ENCODE measurements at places on chromosomes 1 and 21.

DNA sequence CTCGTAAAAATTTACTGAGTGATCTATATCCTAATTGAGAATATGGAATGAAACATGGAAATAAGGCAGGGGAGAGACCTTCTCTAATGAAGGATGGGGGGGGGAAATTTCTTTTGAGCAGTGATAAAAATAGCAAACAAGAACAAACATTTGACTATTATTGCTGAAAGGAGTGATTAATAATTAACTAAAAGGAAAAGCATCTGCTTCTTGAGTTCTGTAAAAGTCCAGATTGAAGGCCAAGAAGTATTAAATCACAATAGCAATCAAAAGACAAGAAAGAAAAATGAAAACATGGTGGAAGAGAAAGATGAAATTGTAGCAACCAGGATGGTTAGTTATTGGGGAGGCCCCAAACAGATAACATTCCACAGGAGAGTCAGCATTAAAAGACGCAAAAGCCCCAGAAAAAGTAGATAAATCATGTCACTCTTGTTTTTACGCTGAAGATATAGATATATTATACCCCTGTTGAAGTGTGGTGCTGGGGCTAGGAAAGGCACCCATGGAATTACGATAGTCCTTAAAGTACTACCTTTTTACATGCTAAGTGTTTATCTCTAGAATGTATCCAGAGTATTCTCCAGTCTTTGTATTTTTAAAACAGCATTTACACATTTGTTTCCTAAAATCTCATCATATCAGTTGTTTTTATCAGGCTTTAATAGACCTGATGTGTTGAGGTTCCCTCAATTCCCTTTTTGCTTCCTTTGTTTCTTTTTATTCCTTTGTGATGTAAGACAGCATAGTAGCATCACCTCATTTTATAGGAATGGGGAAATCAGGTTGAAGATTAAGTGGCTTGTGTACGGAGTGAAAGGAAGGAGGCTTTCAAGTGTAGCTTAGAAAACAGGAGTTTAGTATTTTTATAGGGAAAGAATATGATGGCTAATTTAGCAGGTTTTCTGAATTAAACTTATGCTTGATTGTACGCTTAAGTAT lies 28.9 kb downstream of the DISP1 start:
- no peak for DNase-seq

DNA sequence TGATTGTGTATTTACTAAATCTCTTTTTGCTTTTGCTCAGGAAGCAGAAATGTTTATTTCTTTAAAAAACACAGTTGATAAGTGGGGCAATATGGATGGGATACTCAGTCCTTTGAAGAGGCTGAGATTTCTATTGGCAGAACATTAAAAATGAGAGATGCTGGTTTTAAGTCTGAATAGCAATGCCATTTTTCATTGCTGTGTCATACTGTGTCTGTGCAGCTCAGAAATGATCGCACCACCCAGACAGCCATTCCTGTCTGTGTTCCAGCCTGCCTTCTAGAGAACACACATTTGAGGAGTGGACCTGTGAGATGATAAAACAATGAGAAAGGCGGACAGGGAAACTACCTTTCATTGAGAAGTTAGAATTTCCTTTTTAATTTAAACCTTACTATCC lies 231.2 kb upstream of the USP24 start:
- peak; percentile 83 for DNase-seq

DNA sequence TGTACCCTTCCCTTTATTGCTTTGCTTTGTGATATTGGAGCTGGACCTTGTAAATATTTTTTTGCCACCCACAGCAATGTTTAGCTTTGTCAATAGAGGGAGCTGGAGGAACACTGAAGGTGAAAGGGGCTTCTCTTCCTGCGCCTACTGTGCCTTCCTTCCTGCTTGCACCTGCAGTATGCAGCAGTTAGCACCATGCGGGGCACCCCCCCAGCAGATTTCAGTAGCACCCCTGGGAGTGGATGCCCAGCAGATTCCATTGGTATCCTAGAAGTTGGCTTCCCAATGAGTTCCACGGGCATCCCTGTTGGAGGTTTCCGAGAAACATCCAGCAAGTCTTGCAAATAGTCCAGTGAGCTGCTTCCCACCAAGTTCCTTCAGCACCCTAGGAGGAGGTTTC lies 25.6 kb downstream of the S100A10 start:
- peak; percentile 55 for DNase-seq

GRCh38 chr1:89464008-89464407 lies 60.6 kb upstream of the LRRC8B start:
- DNase-seq = no peak

DNA sequence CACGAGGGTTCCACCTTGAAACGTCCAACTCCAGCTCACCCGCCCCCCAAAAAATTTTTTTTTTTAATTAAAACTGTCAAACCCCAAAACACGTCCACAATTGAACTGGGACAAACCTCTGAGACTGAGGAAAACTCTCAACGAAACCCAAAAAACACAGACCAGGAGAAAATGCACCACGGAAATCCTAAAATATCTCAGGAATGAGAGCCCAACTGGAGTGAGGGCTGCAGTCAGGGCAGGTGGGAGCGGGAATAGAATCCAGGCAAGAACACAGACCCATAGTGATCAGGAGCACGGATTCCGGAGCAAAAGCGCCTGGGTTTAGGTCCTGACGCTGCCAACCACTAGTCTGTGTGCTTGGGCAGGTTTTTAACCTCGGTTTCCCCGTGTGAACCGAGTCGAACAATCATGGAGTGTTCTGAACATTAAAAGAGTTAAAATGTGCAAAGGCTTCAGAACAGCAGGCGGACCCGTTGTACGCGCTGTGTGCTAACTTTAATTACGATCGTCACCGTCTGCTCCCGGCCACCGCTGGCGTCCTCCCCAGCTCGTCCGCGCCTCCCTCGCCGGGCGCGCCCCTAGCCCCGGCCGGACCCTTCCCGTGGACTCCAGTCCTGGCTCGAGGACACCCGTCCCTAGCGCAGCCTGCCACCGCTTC lies 624 bp downstream of the ARHGAP29 start:
- DNase-seq = peak; percentile 42

- DNase-seq = no peak
These were observed 101.1 kb upstream of the HNRNPU start for GRCh38 chr1:244965185-244966030.

DNA sequence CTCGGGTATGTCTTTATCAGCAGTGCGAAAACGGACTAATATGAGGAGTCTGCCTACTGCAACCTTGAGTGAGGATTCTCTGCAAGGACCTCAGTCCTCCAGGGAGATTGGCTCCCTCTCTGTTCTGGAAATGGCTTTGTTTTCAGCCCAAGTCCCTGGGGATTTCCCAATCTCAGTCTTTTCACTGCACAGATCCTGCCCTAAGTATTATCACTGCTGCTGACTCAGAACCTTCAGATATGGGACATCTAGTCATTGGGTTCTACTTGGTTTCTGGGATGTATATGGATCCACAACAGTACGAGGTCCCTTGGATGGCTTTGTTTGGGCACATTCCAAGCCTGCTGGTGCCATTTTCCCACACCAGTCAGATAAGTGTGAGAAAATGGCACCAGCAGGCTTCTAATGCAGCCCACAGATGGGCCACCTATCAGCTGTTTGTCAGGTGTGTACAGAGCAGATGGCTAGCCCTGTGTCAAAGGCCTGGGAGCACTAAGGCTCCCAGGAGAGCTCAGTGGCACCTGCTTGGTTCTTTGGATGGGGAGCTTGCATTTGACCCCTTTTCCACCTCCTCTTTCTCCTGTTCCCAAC lies 27.4 kb downstream of the ELF3 start:
- peak; percentile 10 for DNase-seq

DNA sequence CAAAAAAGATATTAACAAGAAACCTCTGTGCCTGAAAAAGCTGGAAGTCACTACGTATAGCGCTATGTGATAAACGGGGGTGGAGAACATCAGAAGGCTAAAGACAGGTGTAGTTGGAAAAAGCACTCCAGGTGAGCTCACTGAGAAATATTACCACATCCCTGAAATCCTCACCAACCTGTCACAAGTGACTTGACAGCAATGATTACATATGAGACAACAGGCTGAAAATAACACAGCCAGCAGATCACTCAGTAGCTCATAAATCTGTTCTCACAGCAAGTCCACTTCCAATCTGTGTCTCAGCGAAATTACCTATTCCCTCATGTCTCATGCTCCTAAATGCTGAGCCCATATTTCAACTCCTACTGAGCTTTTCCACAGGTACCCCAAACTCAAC lies 120.5 kb downstream of the UBR4 start:
- no peak for DNase-seq
